ENCODE measurements at places on chromosomes 11 and 22.

DNA sequence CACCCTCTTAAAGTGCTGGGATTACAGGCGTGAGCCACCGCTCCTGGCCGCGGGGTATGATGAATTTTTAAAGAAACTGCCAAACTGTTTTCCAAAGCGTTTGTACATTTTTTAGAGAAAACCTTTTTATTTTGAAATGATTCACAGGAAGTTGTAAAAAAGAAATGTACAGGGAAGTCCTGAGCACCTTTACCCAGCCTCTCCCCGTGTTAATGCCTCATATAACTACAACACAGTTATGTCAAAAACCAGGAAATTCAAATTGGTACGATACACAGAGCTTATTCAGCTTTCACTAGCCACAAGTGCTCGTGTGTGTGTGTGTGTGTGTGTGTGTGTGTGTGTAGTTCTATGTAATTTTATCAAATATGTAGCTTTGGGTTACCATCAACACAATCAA lies 7.0 kb upstream of the FAM118A start:
- DNase-seq: no peak

DNA sequence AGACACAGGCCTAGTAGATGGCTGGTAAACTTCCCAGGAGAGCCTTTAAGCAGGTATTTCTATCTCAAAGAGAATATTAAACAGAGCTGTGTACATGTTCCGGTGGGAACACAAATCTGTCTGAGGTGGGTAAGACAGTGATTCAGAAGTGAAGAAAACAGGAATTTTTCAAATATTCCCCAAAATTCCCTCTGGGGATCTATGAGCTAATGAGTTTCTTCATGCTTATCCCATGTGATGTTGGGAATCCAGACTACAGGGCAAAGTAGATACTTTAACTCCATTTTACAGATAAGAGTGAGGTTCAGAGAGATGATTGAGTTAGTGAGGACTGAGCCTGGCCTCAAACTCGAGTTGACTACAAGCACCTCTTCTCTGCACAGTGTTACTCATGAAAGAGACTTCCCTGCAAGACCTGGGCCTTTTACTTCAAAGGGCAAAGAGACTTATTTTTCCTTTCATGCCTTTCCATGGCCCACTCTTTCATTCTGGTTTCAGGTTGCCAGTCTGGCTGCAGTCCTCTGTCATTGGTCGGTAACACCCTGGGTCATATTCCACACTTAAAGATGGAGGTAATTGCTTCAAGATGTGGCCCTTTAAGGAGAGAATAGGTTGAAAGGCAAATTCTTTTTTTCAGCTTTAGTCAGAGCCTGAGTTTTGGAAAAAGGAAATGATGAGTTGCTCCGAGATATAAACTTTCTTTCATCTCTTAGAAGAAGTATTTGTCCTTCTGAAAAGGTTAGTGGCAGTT lies 70.1 kb downstream of the CYB5R2 start:
- DNase-seq: no peak

GRCh38 chr11:118366287-118366686 lies 6.9 kb downstream of the UBE4A start:
- no peak for DNase-seq

GRCh38 chr11:60872124-60872960 lies 5.0 kb downstream of the ZP1 start:
- no peak for DNase-seq

- DNase-seq: no peak
Measured at GRCh38 chr22:31250740-31251600, 38.9 kb downstream of the LIMK2 start.

- DNase-seq: peak; percentile 11
Measured at GRCh38 chr22:39266398-39267030, 21.7 kb upstream of the PDGFB start.

DNA sequence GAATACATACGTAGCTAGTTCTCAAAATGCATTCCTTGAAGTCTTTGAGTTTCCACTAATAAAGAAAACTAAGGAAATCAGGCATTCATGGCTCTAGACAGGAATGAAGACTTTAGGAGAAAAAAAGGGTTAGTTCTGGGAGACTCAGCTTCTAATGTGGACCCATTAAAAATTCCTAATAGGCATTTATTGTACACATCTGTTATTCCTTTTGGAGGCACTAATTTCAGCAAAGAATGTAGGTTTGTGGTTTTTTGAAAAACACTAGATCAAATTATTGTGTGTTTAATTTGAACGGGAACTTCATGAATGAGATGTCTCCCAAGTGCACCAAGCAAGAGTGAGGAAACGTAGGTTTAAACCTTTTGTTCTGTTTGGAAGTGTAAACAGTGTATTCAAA lies 42.7 kb downstream of the PARVA start:
- DNase-seq: no peak

- DNase-seq: no peak
Measured at GRCh38 chr11:68989936-68990606, 9.3 kb upstream of the MRGPRD start.

GRCh38 chr11:21088930-21089329 lies 419.5 kb downstream of the NELL1 start:
- no peak for DNase-seq

- no peak for DNase-seq
Measured at GRCh38 chr22:21450858-21451353, 16.3 kb upstream of the TMEM191C start.

GRCh38 chr11:102810950-102811660 lies 13.1 kb upstream of the MMP1 start:
- DNase-seq: no peak

DNA sequence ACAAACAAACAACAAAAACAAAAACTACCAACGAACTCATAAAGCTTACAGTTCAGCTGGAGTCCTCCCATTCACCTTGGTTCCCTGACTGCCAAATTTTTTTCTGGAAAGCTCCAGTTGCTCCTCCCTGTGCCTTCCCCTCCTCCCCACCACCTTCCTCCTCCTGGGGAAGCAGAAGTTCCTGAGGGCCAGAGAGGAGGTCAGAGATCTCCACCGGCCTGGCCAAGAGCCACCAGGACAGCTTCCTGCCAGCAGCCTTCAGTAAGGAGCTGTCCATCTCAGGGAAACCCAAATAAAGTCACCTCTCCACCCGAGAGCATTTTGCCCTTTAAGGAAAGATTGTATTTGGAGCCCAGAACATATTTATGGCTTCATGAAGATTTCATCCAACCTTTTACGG lies 20.0 kb downstream of the APLNR start:
- DNase-seq: no peak

DNA sequence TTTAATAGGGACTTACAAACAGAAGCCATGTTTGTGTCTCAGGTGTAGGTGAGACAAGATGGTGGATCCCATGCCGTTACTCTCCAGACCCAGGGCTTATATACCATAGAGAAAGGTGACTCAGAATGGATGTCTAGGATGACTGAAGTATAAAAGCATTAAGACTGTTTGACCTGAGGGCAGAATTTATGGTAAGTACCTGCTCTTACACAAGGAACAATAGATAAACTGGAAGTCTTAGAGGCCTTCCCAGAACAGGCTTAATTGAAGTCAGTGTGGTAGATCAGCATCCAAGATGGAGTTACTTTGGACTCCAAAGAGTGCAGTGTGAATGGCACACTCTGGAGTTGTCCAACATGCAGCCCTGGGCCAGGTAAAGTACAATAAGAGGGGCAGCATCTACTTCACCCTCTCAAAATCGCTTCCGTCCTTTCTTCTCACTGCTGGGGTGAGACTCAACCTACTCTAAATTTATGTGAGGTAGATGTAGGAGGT lies 387.0 kb upstream of the DDI1 start:
- DNase-seq: no peak

GRCh38 chr11:291281-292210 lies 2.6 kb downstream of the PGGHG start:
- DNase-seq: no peak

- no peak for DNase-seq
Measured at GRCh38 chr11:19628018-19628417, 84.6 kb upstream of the NAV2 start.

GRCh38 chr11:34191578-34191977 lies 86.1 kb downstream of the NAT10 start:
- DNase-seq: no peak

DNA sequence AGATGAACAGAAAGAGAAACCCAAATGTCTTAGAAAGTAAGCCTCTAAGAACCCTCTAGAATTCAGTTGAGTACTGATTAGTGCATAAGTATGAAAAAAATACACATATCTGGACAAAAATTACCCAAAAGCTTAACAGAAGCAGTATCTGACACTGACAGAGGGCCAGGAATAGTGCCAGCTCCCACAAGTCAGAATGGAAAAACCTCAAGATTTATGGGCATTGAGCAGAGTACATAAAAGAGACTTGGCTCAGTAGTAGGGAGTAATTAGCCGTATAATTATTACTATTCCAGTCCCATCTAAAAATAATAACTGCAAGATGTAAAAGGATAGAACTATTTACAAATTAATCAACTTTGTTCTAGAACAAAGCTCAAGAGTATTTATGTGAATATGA lies 834.5 kb downstream of the FAM181B start:
- no peak for DNase-seq

Data from CD4-positive, alpha-beta T cell treated with Interleukin-17A for 4 hours (primary cell).